ENCODE measurements at places on chromosomes 5 and 9. TPM values are rescaled to one million over a fixed set of nuclear protein-coding genes. Genes with fewer than 3 reads are reported as not detected.

- DNase-seq, result no peak
Measured at GRCh38 chr9:122949696-122950095, 8.9 kb downstream of the RABGAP1 start.

IL4 gene
- not detected for total RNA-seq

GRCh38 chr5:122545986-122546385 is 228.9 kb upstream of the SNX2 start:
- no peak for DNase-seq

DNA sequence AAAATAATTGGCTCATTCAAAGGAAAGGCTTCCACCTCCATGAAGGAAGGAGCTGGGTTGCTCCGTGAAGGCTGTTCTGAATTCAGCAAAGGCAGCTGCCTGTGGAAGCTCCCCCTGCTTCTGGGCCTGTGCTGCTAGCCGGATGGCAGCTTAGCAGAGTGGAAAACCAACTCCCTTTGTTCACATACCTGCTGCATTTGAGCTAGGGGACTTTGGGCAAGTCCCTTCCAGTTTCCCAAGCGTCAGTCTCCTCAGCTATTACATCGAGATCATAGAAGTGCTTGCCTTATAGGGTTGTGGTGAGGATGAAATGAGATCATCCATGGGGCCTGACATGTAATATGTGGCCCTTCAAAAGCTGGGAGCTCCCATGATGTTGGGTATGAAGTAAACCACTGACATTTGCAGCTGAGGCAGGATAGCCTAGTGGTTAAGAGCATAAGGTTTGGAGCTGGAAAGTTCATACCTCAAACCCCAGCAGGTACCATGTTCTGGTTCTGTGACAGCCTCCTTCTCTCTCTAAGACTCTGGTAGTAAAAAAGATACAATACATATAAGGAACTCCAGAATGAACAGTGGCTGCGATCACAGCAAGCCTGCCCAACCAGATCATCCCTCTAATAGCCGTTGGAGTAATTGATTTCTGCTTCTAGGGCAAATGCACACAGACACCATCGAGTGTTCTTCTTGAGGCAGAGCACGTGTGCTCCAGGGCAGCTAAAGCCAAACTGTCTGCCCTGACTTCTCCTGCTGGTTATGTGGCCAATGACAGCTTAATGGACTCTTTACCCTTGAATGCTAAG is 11.0 kb upstream of the DENND1A start:
- no peak for DNase-seq

PIK3R1 gene
- total RNA-seq, result 153 TPM

GRCh38 chr9:71171517-71171916 is 50.1 kb upstream of the TRPM3 start:
- DNase-seq, result no peak

DNA sequence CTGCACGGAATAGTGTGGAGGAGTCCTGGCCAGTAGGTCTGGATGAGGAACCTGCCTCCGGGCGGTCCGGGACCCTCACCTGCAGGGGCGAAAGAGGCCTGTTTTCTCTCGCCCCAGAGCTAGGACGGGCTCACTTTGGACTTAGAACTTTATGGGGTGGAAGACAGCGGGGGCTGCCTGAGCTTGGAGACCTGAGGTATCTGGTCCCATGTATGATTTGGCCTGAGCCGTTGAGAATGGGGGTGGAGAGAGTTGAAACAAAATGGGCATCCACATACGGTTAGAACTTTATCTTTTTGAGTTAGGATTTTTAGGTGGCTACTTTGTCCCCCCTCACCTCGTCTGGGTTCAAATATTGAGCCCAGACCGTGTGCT is 681 bp upstream of the ETF1 start:
- no peak for DNase-seq

- DNase-seq, result peak; percentile 30
Measured at GRCh38 chr9:35051069-35051967, 21.1 kb downstream of the VCP start.

DNA sequence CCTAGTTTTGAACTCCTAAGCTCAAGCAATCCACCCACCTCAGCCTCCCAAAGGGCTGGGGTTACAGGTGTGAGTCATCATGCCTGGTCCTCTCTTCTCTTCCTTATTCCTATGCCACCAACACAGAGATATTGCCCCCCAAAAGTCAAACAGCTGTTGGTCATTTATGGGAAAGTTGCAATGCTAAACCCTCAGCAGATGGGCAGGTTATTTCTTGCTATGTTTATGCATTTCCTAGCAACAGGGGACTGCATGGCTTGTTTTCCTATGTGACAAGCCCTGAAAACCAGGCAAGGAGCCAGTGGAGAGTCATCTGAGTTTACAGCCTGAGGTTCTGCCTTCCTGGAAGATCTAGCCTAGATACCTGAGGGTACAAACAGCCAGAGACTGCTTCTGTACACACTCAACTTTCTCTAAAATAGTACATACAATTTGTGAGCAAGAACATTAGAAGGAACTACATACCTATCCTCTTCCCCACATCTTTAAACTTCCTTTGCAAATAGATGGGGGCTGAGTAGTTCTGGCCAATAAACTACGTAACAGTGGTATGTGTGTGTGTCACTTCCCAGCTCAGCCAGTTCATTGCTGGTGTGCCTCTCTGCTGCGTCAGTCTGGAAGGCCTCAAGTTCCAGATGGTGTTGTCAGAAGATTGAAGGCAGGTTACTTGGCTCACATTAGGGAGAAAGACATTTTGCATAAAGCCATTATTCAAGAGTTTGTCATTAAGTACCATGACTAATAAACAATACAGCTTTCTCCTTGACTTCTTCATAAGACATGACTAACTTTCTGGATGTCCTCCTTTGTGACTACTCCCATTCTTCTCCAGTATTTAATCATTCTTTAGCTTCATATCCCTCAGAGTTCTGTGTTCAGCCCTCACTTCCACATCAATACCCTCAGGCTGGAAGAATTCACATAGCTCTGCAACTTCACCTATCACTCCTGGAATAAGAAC is 65.3 kb downstream of the CSNK1A1 start:
- DNase-seq, result peak; percentile 82

DNA sequence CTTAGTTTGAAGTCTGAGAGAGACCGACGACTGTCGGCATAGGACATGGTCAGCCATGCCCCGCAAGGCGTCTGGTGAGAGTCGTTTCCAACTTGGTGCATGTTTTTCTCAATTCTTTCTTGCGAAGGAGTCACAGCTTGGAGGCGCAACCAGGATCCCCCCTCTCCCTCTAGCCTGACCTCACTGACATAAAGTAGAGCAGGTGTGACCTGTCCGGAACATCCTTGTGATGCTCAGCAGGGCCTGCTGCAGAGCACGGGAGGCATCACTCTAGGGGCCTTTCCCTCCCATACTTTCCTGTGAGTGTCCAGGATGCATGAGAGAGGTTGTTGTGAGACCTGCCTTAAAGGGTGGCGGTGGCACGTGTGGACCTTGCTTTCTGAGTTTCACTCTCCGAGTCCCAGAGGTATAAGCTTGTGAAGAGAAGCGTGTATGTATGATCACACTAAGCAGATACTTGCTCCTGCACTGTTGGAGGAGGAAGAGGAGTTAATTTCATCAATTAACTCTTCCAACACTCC is 5.0 kb downstream of the TENT4A start:
- DNase-seq, result no peak

ZNF366 gene
- total RNA-seq, result 4.0 TPM

ANKRD31 gene
- total RNA-seq, result not detected

C5orf46 gene
- not detected for total RNA-seq

IRX2 gene
- not detected for total RNA-seq

SHISAL2B gene
- total RNA-seq, result not detected

DNA sequence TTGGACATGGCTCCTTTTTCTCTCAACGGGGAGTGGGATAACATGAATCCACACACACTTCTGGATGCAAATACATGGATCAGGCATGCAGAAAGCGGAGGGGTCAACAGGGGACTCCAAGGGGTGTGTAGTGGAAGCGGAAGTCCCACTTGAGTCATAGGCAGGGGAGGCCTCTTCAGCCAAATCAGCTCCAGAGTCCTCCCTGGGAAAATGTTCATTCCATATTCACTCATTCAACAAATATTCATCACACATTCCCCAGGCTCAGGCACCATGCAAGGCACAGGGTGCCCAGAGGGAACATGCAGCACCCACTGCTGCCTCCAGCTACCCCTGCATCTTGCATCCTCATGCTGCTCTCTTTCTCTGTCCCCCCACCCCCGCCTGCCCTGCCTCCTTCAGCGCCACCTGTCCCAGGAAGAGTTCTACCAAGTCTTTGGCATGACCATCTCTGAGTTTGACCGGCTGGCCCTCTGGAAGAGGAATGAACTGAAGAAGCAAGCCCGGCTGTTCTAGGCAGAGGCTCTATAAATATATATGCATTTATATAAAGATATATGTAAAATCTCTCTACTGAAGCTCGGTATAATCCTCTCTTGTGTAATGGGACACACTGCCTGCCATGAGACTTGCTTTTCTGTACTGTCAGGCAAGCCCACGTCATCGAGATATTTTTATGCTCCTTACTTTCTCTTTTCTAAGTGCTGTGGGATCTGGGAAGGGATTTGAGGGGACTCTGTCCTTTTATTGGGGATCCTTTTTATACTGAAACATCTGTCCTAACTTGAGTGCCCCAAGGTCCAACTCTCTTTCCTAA is 13.6 kb upstream of the AFAP1L1 start:
- no peak for DNase-seq

GRCh38 chr9:99866398-99866797 is 40.1 kb upstream of the STX17 start:
- DNase-seq, result no peak

LHX2 gene
- not detected for total RNA-seq

SYNPO gene
- 718 TPM for total RNA-seq

DNA sequence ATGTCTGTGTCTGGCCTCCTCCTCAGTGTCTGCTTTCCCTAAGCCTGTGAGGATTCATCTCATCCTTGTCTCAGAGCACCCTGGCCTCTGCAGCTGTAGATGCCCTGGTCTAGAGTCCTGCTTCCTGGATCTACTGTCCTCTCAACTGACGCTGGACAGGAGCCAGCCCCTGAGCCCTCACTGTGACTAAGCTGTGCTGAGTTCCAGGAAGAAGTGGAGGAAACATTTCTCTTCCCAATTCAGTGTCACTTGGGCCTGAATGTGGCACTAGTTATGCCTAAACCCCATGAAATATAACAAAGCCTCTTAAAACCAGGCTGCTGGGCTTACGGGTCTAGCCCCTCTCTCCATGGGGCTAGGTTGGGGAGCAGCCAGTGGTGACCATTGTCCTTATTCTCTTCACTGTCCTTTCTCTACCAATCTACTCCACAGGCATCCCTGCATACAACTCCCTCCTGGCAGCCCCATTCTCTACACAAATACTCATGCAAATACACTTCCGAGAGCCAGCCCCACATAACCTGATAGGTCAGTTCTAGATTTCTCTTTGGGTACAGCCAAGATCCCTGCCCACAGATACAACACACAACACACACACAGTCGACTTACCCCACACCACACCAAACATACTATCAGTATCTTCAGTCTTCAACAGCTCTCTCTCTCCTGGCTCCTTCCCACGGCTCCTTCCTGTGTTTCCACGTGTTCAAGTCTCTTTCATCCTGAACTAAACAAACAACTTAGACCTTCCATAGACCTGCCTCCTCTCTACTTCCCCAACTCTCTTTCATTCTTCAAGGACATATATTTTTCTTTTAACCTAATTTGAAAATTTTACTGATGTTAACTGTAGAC is 220.8 kb downstream of the SNX18 start:
- DNase-seq, result peak; percentile 84

DNA sequence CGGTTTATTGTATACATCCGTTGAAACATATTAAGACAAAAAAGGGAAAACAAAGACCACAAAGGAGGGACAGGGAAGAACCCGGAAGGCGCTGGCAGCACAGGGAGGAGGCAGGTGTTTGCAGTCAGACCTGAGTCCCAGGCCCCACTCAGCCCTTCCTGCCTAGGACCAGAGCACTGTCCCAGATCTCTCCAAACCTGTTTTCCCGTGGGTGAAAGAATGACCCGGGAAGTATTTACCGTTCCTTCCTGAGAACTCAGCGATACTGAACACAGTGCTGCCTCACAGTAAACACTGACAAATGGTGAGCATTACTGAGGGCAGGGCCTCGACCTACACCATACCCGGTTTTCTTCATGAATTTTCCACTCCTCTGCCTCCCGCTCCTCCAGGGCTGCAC is 1.2 kb downstream of the ABO start:
- no peak for DNase-seq

GRCh38 chr9:93525476-93525875 is 50.9 kb upstream of the PHF2 start:
- no peak for DNase-seq

GRCh38 chr5:5005353-5005752 is 134.8 kb upstream of the ADAMTS16 start:
- DNase-seq, result no peak

PKN3 gene
- 3.5 TPM for total RNA-seq

DNA sequence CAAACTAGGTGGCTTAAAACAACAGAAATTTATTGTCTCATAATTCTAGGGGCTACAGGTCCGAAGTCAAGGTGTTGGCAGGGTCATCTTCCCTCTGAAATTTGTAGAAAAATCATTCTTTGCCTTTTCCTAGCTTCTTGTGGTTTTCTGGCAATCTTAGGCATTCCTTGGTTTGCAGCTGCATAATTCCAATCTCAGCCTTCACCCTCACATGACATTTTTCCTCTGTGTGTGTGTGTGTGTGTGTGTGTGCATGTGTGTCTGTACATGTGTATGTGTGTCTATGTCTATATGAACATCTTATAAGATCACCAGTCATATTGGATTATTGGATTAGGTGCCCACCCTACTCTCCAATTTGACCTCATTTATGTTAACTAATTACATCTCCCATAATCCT is 330.6 kb downstream of the CHSY3 start:
- no peak for DNase-seq

- DNase-seq, result peak; percentile 13
Measured at GRCh38 chr5:112174959-112175594, 244.0 kb downstream of the EPB41L4A start.

PFN3 gene
- not detected for total RNA-seq

- DNase-seq, result no peak
Measured at GRCh38 chr5:98913911-98914310, 14.9 kb downstream of the CHD1 start.

GABRA6 gene
- not detected for total RNA-seq

DNA sequence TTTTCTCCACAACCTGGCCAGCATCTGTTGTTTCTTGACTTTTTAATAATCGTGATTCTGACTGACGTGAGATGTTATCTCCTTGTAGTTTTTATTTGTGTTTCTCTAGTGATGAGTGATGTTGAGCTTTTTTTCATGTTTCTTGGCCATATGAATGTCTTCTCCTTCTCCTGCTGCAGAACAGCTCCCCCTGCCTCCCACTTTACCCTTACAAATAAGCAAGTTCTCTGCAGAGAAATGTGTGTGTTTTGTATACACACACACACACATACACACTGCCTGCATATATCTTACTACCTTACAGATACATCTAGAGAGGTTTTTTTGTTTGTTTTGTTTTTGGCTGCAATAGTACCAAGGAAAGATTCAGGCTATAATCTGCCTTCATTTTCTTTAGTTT is 88.7 kb upstream of the PHF24 start:
- no peak for DNase-seq

CBY3 gene
- total RNA-seq, result not detected

TUT7 gene
- total RNA-seq, result 13.5 TPM

ENTREP1 gene
- total RNA-seq, result 22.3 TPM

GRCh38 chr9:133137451-133138231 is 16.6 kb upstream of the RALGDS start:
- peak; percentile 69 for DNase-seq

SLC34A3 gene
- total RNA-seq, result not detected

GRCh38 chr5:35228310-35228709 is 2.0 kb downstream of the PRLR start:
- DNase-seq, result no peak

GRCh38 chr5:53091289-53091688 is 18.3 kb downstream of the MOCS2 start:
- no peak for DNase-seq

C1QTNF3 gene
- total RNA-seq, result 0.62 TPM
